ENCODE measurements at places on chromosomes 2 and 18. TPM values are rescaled to one million over a fixed set of nuclear protein-coding genes. Genes with fewer than 3 reads are reported as not detected.

SPATA3 gene
- total RNA-seq, result not detected

MLPH gene
- 1.2 TPM for total RNA-seq

DNA sequence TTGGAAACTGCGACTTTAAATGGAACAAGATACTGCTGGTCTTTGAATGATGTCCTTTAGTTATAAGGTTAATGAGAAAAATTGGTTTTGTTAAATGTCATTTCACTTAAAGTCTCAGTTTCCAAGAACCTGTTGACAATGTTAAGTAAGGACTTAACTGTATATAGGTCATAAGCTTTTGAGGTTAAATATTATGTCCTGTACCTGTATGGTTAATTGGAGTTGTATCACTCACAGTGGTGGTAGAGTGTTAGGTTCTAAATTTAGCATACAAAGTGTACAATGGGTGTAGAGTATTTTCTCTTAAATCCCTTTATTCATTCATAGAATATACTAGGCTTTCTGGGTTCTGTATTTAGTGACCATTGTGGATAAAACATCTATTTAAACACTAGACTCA, 110.2 kb downstream of the HAUS1 start:
- no peak overlapping the region for H3K27ac ChIP-seq
- DNase-seq, result no peak
- no peaks in the 10 kb centered on the region for H3K27me3 ChIP-seq
- no peak overlapping the region for H3K4me3 ChIP-seq
- peaks cover 9% of the 10 kb centered on the region for H3K36me3 ChIP-seq
- H3K4me1 ChIP-seq, result no peaks in the 10 kb centered on the region

DNA sequence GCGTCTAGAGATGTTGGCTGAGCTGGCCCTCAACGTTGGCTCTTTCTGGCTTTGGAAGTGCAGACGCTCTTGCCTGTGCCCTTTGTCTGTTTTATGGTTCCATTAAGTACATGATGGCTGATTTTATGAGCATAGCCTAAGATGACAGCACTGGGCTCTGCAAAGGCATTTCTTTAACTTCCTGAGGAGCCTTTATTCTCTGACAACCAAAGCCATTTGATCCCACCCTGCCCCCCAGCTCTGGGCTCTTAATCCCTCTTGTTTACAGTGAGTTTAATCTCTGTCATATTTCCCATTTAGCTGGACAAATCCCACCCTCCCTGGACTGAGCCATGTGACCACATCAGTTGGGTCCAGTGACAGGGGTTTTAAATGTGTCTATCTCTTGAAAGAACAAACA, 195.9 kb downstream of the ACKR3 start:
- no peaks in the 10 kb centered on the region for H3K36me3 ChIP-seq
- DNase-seq, result no peak
- H3K27me3 ChIP-seq, result peaks cover 15% of the 10 kb centered on the region
- H3K4me1 ChIP-seq, result peaks cover 7% of the 10 kb centered on the region

VWA3B gene
- total RNA-seq, result 0.47 TPM

DNA sequence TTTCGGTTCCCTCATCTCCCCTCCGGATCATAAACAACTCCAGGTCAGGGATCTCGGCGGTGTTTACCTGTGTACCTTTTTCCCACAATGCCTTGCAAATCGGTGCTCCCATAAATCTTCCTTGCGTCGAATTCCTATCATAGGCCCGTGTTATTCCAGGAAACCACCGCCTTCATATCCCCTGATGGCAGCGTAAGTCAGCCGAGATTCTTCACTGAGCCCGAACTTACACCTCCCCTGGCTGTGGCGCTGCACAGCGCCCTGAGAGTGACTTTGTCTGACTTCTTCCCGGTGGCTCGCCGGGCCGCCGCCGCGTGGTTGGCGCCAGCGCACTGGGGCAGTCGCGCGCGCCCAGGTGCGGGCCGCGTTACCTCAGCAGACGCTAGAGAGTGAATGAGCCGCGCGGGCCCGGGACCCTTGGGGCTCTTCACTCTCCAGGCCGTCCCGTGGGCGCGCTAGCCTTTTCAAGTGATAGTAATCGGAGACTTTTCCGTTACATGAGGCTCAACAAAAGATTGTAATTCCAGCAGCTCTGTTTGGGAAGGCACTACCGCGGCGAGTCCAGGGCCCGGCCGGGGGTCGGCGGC, 101.6 kb downstream of the SPTBN1 start:
- peak overlapping the region; percentile 99 for H3K4me3 ChIP-seq
- peak overlapping the region; percentile 97 for H3K27ac ChIP-seq
- peaks cover 50% of the 10 kb centered on the region for H3K4me1 ChIP-seq
- no peaks in the 10 kb centered on the region for H3K36me3 ChIP-seq
- no peaks in the 10 kb centered on the region for H3K27me3 ChIP-seq

DNA sequence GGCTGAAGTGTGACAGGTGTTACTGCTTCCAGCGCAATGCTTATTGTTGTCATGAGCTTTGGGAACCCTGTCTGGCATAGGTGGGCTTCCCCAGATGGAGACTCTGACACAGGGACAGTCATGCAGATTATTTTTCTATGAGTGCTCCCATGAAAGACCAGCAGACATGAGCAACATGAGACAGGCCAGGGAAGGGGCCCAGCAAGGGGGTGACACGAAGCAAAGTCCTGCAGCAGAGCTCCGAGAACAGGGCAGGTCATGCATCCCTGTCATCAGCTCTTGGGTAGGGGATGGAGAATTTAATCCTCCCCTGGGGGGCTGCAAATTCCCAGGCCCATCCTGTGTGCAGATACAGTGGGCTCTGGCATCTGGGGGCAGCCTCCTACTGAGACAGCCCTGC, 77.4 kb downstream of the CTAGE1 start:
- peaks cover 13% of the 10 kb centered on the region for H3K4me1 ChIP-seq
- no peak overlapping the region for H3K4me3 ChIP-seq
- no peak for DNase-seq
- no peak overlapping the region for H3K27ac ChIP-seq

DNA sequence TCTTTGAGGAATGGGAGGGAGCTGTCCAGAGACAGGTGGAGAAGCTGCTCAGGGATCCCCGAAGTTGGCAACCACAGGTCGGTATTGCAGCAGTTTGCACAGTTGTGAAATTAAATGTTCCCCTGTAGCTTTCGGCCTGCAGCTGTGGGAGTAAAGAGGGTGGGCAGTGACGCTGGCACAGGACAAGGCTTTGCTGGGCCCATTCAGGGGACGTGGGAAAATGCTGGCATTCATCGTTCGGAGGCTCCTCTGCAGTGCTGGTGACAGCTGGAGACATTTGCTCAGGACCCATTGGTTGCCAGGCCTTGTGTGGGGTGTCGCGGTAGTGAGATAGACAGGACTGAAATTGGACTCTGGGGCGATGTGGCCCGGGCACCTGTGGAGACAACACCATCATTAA, 173.7 kb downstream of the MYCN start:
- H3K4me3 ChIP-seq, result no peak overlapping the region
- H3K36me3 ChIP-seq, result no peaks in the 10 kb centered on the region
- no peaks in the 10 kb centered on the region for H3K27me3 ChIP-seq
- H3K27ac ChIP-seq, result no peak overlapping the region

BAZ2B gene
- total RNA-seq, result 155 TPM

- no peak overlapping the region for H3K4me3 ChIP-seq
- H3K4me1 ChIP-seq, result peaks cover 2% of the 10 kb centered on the region
- H3K27ac ChIP-seq, result no peak overlapping the region
- DNase-seq, result no peak
- peaks cover 3% of the 10 kb centered on the region for H3K36me3 ChIP-seq
Measured at GRCh38 chr18:46458472-46458871, 198.5 kb downstream of the LOXHD1 start.

DNA sequence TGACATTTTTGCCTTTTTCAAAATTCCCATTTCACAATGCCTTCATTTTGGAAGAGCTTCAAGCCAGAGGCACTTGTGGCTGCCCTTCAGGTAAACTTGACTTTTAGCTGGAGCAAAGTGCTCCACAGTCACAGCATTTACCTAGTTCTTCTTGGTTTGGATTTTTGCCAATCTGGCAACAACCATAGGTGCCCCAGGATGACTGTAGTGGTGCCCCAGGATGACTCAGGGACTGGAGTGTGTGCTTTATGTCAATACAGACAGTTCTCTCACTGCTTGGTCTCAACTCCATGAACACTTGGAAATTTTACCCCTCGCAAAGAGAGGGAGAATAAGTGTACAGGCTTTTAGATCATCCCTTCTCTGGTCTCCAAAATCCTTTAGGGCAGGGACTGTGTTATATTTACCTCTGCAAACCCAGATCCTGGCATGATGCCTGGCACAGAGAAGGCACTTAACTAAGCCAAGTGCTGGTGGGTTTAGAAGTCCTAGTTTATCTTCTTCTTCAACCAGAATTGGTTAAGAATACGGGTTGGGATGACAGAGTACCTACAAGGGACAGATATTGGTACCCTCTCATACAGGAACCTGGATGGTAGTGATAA, 15.3 kb upstream of the PTPN4 start:
- no peak for DNase-seq
- no peaks in the 10 kb centered on the region for H3K36me3 ChIP-seq
- no peaks in the 10 kb centered on the region for H3K4me1 ChIP-seq
- peaks cover 37% of the 10 kb centered on the region for H3K27me3 ChIP-seq

GREB1L gene
- total RNA-seq, result 11.0 TPM

- no peak for DNase-seq
- no peak overlapping the region for H3K4me3 ChIP-seq
- no peaks in the 10 kb centered on the region for H3K27me3 ChIP-seq
- no peak overlapping the region for H3K27ac ChIP-seq
Measured at GRCh38 chr18:59986139-59986538, 86.3 kb downstream of the PMAIP1 start.

DNA sequence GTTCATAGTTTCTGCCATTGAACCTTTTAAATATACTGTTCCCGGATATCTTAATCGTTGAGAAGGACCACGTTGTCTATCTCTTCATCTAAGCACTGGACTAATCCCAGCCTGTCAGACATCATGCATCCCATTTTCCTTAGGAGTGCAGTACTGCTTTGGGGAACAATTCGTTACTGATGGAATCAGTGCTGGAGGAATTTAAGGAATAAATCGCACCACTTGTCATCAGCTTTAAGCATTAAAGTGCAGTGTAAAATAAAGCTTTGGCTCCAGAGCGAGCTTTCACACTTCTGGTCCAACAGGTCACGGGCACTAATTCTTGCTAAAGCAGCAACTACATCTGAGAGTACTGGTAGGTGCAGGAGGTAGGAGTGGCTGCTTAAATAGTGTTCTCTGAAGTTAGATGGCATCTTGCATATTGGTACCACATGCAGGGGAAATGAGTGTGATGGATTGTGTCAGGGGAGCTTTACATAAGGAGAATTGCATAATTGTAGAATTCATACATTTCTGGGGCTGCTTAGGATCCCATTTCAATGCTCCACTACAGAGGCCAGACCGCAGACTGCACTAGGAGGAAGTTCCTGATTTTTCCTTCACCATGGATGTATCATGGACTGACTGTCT, 105.7 kb upstream of the RASGRP3 start:
- no peak overlapping the region for H3K27ac ChIP-seq
- H3K36me3 ChIP-seq, result peaks cover 4% of the 10 kb centered on the region
- no peaks in the 10 kb centered on the region for H3K27me3 ChIP-seq

NGEF gene
- total RNA-seq, result 0.71 TPM

GRCh38 chr2:17587469-17587868, 47.0 kb downstream of the VSNL1 start:
- H3K27me3 ChIP-seq, result peaks cover 31% of the 10 kb centered on the region
- H3K36me3 ChIP-seq, result no peaks in the 10 kb centered on the region
- no peak overlapping the region for H3K27ac ChIP-seq
- DNase-seq, result no peak
- no peak overlapping the region for H3K4me3 ChIP-seq
